ENCODE measurements at places on chromosomes 4 and X.

GRCh38 chr4:22487328-22487727, 28.5 kb downstream of the ADGRA3 start:
- DNase-seq, result no peak

DNA sequence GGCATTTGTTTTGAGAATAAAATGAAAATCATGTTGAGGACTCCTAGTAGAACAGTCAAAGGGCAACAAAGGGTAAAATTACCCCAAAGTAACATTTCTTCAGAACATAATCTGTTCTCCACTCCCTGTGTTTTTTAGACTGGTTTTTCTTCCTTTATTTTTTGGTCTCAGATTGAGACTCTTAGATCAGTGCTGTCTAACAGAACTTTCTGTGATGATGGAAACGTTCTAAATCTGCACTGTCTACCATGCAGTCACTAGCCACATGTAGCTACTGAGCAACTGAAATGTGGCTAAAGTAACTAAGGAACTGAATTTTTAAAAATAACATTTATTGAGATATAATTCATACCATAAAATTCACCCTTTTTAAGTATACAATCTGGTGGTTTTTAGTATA, 19.8 kb downstream of the CASK start:
- no peak for DNase-seq

GRCh38 chr4:68997040-68997439, 45.4 kb upstream of the UGT2A3 start:
- no peak for DNase-seq

DNA sequence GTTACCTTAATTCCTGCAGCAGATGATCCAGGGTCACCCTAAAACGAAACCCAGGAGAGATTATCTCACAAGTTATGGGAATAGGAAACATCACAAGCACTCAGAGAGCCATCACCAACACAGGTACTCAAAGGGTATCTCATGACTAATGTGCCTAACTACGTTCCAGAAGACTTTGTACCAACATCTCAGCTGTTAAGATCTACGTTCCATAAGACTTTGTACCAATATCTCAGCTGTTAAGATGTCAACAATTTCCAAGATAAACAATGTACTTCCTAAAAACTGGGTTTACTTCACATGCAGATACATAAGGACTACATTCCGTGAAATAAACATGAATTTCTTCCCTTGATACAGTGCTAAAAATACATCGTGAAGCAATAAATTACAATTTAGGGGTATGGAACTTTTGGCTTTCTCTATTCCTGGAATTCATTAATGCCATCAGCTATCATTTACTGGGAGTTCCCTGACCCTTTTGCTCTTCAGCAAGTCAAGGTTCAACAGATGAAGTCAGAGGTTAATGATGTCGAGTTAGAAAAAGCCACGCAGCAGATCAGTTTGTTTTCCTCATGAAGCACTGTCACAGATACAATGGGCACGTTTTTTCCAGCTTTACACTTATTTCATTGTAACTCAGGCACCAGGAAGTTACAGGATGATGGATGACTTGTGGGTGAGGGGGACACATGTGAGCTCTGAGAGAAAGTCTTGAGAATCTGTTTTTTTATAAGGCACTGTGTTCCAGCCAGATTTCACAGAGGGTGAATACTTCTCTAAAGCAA, 127.0 kb upstream of the ETNPPL start:
- DNase-seq, result no peak

GRCh38 chrX:104789784-104790183, 223.8 kb downstream of the IL1RAPL2 start:
- no peak for DNase-seq

DNA sequence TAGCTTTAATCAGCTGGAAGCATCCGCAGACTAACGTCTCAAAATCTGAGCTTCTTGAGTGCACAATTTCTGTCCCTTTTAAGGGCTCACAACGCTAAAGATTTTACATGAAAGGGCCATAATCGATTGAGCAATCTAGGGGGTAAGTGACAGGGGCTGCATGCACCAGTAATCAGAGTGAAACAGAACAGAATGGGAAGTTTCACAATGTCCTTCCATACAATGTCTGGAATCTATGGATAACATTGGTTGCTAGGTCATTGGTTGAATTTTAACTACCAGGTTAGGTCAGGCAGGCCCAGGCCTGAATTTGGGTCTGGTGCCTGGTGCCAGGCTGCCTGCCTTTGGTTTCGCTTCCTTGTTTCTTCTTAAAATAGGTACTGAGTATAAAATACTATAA, 42.0 kb upstream of the MTMR8 start:
- DNase-seq, result no peak

- DNase-seq, result no peak
Measured at GRCh38 chr4:8227201-8227770, 28.2 kb downstream of the SH3TC1 start.

Measured in HS-27A (cell line).